ENCODE measurements at places on chromosomes 4 and X.
A peak's percentile ranks its signal among the peaks of the same experiment; 100 is the strongest.

GRCh38 chrX:44971674-44972073 is 98.7 kb downstream of the KDM6A start:
- DNase-seq = no peak

DNA sequence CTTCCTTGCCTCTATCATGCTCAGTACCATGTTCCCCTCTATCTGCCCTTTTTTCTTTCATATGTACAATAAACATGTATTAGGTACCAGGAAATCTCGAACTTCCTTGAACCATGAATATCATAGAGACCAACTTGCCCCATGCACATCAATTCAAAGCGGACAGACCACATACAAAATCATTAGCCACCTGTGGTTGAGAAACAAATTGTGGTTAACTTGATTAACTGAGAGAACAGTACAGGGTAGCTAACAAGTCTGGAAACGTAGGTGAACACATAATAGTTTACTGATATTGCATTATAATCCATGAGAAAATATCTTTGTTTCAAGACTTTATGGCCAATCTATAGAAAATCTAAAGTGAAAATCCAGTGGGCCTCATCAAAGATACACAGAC is 8.2 kb downstream of the CASP3 start:
- no peak for DNase-seq

DNA sequence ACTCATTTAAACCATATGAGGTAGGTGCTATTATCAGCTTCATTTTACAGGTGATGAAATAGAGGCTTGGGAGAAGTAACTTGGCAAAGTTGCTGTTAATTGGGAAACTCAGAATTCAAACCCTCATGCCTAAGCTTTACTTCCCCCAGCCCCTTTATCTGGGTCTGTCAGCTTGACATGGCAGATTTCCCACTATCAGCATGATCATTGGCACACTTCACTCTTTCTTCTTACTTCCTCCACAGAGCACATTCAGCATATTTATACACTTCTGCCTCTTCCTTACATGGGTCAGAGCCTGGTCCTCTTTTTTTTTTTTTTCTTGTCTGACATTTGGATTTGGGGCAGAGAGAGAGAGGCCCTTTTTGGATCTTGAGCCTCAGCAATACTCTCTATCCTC is 56.5 kb upstream of the ARX start:
- no peak for DNase-seq

- DNase-seq = no peak
These were observed 7.3 kb downstream of the RPS4X start for GRCh38 chrX:72269671-72270251.

GRCh38 chr4:187961171-187961570 is 34.4 kb upstream of the ZFP42 start:
- no peak for DNase-seq

- DNase-seq = no peak
These were observed 53.8 kb downstream of the CXCL1 start for GRCh38 chr4:73922766-73923630.

GRCh38 chrX:12972243-12972642 is 2.7 kb upstream of the TMSB4X start:
- no peak for DNase-seq

DNA sequence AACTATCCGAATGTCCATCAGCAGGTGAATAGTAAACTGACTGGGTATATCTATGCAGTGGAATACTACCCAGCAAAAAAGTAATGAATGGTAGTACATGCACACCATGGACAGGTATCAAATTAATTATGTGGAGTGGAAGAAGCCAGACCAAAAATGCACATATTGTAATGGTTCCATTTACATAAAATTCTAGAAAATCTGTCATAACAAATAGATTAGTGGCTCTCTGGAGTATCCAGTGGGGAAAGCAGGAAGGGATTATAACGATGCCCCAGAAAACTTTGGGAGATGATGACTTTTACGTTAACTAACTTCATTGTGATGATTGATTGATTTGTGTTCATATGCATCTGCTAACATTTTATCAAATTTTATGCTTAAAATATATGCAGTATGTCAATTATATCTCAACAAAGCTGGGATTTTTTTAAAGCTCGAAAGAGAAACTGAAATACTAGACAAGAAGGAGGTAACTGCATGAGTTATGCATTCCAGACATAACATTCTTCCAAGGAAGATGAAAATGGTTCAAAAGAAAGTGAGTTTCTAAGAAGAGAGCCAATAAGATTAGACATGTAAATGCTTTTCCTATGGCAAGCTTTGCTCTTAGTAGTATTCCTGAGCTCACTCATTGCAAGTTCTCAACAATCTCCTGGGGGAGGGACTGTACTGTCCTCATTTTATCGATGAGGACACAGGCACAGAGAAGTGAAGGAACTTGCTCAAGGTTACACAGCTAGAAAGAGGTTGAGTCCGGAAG is 58.6 kb upstream of the MSX1 start:
- DNase-seq = no peak

- no peak for DNase-seq
These were observed 104.2 kb upstream of the TET2 start for GRCh38 chr4:105042451-105042850.

GRCh38 chr4:81256059-81256970 is 41.3 kb upstream of the PRKG2 start:
- DNase-seq = no peak

GRCh38 chr4:20641976-20642375 is 58.3 kb upstream of the PACRGL start:
- DNase-seq = no peak

GRCh38 chr4:119261986-119262385 is 49.5 kb downstream of the USP53 start:
- DNase-seq = no peak

DNA sequence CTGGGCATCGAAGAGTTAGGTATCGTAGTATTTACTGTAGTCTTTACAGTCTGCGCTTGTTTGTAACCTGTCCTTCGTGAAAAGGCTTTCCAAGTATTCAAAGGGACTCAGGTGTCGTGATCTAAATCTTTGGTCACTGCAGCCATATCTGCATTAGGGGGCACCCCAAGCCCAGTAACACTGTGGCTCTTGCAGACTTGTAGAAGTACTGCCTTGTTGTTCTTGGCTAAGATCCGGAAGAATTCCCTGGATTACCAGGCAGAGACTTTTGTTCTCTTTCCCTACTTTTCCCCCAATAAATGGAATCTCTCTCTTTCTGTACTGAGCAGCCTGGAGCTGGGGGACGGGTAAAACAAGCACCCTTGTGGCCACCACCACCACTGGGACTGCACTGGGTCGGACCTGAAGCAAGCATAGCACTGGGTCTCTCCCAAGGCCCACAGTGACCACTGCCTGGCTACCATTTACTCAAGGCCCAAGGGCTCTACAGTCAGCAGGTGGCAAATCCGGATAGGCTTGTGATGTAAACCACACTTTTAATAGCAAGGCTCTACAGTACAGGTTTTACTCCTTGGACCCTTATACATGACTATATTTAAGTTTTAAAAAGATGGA is 12.0 kb downstream of the CXorf58 start:
- no peak for DNase-seq

DNA sequence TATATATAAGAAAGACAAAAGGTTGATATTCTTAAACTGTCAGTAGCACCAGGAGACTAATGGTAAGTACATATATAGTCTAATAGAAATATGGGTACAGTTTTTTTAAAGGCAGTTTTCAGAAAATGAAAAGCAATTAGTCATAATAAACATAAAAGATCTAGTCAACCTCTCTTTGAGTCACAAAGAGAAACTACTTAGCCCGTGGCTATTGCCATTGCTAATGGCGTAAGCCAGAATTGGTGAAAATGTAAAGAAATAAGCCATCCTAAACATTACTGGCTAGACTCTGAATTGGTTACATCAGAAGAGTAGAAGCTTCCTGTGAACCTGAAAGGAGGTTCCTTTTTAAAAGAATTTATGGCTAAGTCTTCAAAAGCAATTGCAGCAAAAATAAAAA is 668.7 kb upstream of the CPEB2 start:
- no peak for DNase-seq

- no peak for DNase-seq
These were observed 19.7 kb downstream of the GPRIN3 start for GRCh38 chr4:89287945-89288344.

- peak; percentile 71 for DNase-seq
These were observed 55.9 kb upstream of the USP9X start for GRCh38 chrX:41029332-41029731.

- DNase-seq = no peak
These were observed 288.5 kb downstream of the FBXW7 start for GRCh38 chr4:152247271-152247975.

- DNase-seq = no peak
These were observed 70.4 kb upstream of the SLC7A11 start for GRCh38 chr4:138312536-138312911.
